IMR-90 (cell line): ENCODE measurements at places on chromosomes 1 and 21.

GRCh38 chr21:17725339-17725738 lies 93.8 kb downstream of the C21orf91 start:
- DNase-seq: no peak

- DNase-seq: peak; percentile 71
Measured at GRCh38 chr1:15056515-15057285, 96.8 kb upstream of the TMEM51 start.

GRCh38 chr21:23021481-23021880 lies 2023.3 kb downstream of the NCAM2 start:
- DNase-seq: no peak

GRCh38 chr21:26593800-26594199 lies 20.7 kb upstream of the CYYR1 start:
- DNase-seq: no peak

- DNase-seq: no peak
Measured at GRCh38 chr1:91476533-91477217, 24.0 kb upstream of the CDC7 start.

GRCh38 chr1:81313289-81313688 lies 487.4 kb upstream of the ADGRL2 start:
- no peak for DNase-seq

DNA sequence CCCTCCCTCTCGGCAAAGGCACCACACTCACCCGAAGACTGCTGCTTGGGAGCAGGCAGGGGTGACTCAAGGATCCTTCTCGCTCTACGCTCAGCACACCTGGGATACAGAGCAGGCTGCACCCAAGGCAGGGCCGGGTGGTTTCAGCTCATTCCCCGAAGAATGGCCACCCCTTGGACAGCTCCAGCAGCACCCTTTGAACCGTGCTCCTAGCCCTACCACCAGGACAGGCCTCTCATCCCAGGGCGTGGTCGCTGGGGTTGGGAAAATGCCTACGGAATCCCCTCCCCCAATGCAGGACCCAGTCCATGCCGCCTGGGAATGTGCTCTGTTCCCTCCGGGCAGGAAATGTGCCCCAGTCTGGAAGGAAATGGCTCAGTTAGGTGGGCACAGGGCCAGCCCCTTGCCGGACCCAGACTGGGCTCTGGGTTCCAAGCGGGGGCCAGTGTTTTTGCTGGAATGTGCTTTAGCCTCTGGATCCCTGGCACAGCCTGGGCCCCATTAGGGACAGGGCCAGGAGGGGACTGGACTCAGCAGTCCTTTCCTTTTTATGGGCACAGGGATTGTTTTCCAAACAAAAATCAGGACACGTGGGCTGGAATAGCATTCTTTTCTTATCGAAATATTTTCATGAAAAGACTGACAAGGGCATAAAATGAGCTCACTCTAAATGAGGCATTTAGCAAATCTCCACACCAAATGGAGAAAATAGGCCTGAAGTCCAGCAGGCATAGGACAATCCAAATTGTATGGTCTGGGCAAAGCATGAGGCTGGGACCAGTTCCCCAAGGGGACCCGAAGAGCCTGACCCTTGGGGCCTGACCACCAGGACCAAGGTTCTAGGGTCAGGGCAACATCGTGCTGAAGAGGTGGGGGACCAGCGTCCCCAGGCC lies 7.3 kb downstream of the TMEM82 start:
- DNase-seq: no peak
